Kidney (tissue), 22 donors: ENCODE measurements at places on chromosomes 6 and 20.

DNA sequence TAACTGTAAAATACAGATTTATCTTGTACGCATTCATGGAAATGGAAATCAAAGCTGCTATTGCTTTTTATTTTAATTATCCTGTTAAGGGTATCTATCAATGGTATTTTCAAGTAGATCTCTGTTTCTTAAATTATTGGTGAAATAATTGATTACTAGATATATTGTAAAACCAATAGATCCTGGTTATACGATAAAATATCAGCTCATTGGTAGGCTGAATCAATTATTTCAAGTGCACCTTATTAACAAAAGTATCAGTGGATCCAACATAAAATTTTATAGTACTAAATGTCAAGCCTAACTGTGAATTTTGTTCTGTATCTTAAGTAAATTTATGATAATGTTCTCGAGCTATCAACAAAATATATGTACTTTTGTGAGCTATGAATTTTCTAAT is 21.8 kb downstream of the PARD6B start:
- DNase-seq, result no peak

DNA sequence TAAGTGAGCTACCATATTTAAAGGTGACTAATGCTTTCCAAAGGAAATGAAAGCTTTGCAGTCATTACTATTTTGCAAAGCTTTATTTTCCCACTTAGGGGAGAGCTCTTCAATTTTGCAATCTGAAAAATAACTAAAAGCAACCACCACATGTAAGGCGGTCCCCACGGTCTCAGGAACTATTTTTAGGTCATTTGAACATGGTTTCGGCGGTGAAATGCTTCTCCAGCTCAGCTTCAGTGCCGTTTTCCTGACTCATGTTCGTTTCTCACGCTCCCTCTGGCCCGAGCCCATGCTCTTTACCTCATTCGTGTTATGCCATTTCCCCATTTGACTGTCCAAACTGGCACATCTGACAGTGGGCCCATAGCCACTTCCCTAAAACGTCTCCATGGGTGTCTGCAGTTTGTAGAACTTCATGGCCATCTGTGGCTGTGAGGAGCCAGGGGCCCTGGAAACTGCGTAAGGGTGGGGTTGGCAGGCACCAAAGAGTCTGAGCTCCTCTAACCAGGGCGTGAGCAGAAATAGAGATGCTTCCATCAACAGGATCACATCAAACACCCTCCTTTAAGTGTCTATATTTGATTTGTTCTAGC is 46.5 kb downstream of the ADTRP start:
- DNase-seq, result peak; percentile 60

DNA sequence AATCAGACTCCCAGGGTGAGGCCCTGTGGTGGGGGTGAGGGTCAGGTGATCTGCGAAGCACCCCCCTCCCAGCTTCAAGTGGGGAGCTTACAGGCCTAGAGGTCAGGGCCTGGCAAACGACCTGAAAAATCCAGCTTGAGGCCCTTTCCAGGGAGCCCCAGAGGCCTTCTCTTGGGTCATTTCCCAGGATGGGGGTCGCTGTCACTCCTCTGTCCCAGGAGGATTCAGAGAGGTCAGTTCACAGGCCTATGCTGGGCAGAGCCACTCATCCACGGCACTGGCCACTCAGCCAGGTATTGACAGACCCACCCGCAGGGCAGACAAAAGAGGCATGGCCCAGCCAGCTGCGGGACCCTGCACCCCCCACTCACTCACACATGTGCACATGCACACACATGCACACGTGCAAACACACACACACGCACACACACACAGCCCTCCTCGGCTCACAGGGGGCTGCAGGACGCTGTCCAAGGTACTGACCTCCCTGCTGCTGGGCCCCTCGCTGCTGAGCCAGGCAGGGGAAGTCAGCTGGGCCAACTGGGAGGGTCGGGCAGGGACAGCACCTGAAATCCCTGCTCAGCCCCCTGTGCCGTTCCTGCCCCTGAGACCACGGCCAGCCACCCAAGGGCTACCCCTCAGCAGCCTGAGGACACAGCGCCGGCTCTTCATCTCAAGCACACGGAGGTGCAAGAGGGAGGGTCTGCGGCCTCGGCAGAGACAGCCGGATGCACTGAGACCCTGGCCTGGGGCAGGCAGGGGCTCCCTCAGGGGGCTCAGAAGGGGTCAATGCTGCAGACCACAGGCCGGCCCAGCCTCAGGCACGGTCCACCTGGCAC is 113.8 kb downstream of the TAF4 start:
- DNase-seq, result peak; percentile 63

GRCh38 chr6:28525496-28526039 is at the start of gene GPX5:
Gene GPX5, plus strand, starts transcription at chr6:28525881. Its CDS starts 133 bp downstream, at chr6:28526014.
- DNase-seq, result no peak

DNA sequence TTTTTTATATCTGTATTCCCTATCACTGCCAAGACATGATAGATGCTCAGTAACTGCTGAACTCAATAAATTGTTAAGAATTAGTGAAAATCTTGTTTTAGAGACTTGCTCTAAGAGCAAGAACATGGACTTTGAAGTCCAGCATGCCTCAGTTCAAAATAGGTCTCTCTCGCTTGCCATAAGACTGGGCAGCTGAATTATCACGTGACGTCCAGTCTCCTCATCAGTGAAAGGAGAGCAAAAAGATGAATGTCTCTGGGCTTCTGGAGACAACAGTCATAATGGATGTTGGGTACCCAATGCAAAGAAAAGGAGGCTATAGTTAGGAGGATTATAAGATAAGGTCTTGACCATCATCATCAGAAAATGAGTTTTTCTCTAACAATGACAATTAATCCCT is 82.1 kb downstream of the IYD start:
- no peak for DNase-seq
